ENCODE measurements at places on chromosomes 2 and 18.

GRCh38 chr18:77062518-77063003 is 70.0 kb downstream of the MBP start:
- no peak for DNase-seq

GRCh38 chr2:205915130-205915524 is 170.8 kb downstream of the INO80D start:
- no peak for DNase-seq

- DNase-seq = no peak
These were observed 1003.5 kb downstream of the TSN start for GRCh38 chr2:122758967-122759366.

DNA sequence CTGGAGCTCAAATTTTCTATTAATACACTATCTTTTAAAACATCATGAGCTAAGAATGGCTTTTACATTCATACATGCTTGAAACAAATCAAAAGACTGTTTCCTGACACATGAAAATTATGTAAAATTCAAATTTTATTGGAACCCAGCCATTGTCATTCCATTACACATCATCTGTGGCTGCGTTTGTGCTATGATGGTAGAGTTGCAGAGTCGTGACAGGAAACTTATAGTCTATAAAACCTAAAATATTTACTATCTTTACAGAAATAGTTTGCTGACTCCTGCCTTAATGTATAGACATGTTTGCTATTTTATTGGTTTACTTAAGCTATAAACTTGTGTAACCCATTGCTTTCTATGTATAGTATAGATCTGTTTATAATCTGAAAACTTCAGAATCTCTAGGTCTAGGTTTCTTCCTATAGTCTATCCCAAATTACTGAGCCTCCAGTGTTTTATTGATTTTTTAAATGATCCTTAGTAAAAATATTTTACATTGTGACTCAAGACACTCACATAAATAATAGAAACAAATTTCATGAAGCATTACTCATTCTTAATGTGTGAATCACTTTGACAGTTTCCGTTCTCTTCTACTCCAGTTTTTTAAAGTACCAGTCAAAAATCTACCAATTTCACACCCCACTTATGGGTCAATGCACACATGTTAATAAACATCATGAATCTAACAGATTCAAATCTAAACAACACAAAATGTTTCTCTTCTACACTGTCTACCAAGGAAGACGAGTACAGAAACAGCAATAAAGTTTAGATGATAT is 26.4 kb upstream of the MRPL19 start:
- DNase-seq = peak; percentile 37

GRCh38 chr2:214019229-214019972 is 391.5 kb upstream of the VWC2L start:
- peak; percentile 9 for DNase-seq

DNA sequence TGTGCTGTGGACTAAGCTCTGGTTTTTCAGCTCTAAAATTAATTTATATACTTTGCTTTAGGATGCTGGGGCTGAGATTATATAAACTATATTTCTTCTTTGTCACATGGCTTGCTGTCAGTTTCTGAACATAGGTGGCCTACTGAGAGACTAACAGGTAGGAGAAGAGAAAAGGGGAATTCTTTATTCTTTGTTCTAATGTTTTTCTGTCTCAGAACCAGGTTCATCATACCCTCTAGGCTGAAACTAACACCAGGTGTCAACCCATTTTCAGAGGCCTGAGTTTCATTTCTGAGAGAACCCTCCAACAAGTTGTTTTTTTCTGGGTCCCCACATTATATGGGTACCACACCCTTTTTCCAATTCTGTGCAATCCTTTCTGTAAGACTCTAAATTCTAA is 843.6 kb downstream of the TRIB2 start:
- DNase-seq = no peak

DNA sequence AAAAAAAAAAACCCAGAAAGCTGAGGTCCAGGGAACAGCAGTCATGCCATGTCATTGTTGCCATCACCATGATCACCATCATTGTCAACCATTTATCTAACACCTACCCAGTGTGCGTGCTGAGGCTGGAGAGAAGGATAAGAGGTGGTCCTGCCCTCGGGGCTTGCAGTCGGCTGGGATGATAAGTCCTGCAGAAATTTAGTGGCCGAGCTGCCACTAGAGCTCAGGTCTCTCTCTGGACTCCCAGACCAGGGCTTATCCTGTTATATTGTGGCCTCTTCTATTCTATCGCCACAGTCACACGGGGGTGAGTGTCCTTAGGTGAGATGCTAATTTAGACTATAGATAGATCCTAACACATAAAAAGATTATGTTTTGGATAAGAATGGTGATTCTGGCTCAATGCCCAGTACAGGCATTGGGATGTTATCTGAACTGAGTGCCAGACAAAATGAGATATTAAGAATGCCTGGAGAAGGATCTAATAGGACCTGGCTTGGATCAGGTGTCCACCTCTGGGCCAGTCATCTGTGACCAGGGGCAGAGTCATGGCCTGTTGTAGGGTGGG is 43.2 kb upstream of the YWHAQ start:
- DNase-seq = no peak

DNA sequence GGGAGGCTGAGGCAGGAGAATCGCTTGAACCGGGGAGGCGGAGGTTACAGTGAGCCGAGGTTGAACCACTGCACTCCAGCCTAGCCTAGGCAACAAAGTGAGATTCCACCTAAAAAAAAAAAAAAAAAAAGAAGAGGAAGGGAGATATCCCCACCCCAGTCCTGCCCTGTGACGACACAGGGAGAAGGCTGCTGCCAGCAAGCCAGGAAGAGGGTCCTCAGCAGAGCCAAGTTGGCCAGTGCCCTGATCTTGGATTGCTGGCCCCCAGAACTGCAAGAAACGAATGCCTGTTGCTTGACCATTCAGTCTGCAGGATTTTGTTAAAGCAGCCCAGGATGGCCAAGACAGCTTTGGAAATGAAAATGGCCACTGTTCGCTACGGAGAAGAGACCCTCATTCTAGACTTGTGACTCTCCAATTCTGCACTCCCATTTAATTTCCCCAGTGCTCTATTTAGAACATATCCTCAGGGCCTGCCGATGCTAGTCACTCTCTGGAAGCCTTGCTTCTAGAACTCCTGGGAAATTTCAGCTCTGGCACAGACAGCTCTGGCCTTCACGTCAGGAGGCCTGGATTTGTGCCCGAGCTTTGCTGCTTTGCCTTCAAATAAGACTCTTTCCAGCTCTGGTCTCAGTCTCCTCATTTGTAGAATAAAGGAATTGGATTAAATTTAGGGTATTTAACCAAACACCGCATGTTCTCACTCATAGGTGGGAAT is 15.7 kb upstream of the AMMECR1L start:
- no peak for DNase-seq

All from lung microvascular endothelial cell (primary cell).